CD8-positive, alpha-beta memory T cell (primary cell): ENCODE measurements at places on chromosomes 1 and 21. TPM values are rescaled to one million over a fixed set of nuclear protein-coding genes. Genes with fewer than 3 reads are reported as not detected.

Gene CD55
- total RNA-seq, result 85.2 TPM

Gene GJA9
- total RNA-seq, result not detected

DNA sequence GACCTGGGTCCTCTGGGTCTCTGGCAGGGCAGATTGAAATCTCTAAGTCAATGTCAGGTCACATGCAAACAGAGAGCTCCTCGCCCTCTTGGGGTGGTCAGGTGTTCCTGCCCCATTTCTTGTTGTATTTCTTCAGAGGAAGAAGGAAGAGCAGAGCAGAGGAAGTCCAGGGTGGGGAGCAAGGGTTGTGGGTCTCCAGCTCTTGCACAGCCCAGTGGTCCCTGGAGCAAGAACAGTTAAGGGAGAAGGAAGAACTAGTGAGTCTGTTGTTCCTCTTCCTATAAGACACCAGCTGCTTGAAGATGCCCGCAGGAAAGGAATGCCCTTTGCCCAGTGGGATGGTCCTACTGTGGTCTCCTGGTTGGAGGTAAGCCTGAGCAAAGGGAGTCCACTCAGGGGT is 26.3 kb downstream of the MYOG start:
- no peak for DNase-seq
- H3K27ac ChIP-seq, result no peak overlapping the region
- H3K4me3 ChIP-seq, result no peak overlapping the region
- H3K27me3 ChIP-seq, result no peaks in the 10 kb centered on the region
- no peaks in the 10 kb centered on the region for H3K36me3 ChIP-seq
- H3K4me1 ChIP-seq, result no peaks in the 10 kb centered on the region

GRCh38 chr21:31252611-31253010 is 91.5 kb downstream of the TIAM1 start:
- no peaks in the 10 kb centered on the region for H3K27me3 ChIP-seq
- no peak overlapping the region for H3K4me3 ChIP-seq
- H3K27ac ChIP-seq, result no peak overlapping the region
- no peak for DNase-seq
- H3K4me1 ChIP-seq, result no peaks in the 10 kb centered on the region
- H3K36me3 ChIP-seq, result no peaks in the 10 kb centered on the region

Gene ZNF683
- total RNA-seq, result 2.7 TPM

DNA sequence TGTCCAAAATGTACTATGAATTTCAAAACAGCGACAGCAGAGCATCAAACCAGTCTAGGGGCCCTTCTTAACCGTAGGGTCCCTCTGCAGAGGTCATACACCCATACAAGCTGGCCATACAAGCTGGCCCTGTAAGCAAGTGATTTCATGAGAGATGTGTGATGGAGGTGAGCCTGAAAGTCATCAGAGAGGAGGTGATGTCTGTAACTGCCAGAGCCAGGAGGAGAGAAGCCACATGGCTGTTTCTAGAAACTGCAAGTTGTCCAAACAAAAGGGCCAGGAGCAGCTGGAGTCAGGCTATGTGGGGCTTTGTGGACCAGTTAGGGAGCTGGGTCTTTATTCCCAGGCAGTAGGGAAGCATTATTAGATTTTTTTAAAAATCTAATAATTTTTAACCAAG is 14.8 kb upstream of the SERINC2 start:
- H3K4me1 ChIP-seq, result peaks cover 5% of the 10 kb centered on the region
- DNase-seq, result no peak
- no peak overlapping the region for H3K27ac ChIP-seq
- no peaks in the 10 kb centered on the region for H3K27me3 ChIP-seq
- no peaks in the 10 kb centered on the region for H3K36me3 ChIP-seq

Gene HHIPL2
- 0.29 TPM for total RNA-seq

DNA sequence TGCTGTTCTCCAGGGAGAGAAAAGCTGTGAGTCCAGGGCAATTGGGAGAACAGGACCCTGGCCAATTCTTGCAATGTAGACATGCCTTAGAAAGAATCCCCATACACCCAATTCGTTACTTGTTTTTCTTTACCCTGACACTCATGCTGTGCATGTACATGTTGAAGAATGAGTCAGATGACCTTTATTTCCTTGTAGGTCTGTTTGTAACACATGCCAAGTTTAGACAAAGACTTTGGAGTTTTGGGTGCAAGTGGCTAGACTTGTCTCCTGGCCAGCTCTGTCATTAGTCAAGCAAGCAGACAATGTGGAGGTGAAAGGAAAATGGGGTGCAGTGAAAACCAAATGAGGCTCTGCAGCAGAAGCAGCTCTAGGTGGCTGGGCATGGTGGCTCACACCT is 38.1 kb downstream of the GNPAT start:
- H3K4me3 ChIP-seq, result no peak overlapping the region
- no peak for DNase-seq
- H3K4me1 ChIP-seq, result no peaks in the 10 kb centered on the region
- H3K36me3 ChIP-seq, result peaks cover 26% of the 10 kb centered on the region
- no peaks in the 10 kb centered on the region for H3K27me3 ChIP-seq
